Naive thymus-derived CD4-positive, alpha-beta T cell (primary cell): ENCODE measurements at places on chromosomes 4 and X. TPM values are rescaled to one million over a fixed set of nuclear protein-coding genes. Genes with fewer than 3 reads are reported as not detected.

CFP gene
- total RNA-seq, result 24.8 and 32.8 TPM in 2 replicates

- peak overlapping the region; percentile 48 for H3K27ac ChIP-seq
- peak overlapping the region; percentile 19 for H3K4me3 ChIP-seq
- peak; percentile 68 for DNase-seq
- no peaks in the 10 kb centered on the region for H3K36me3 ChIP-seq
- H3K27me3 ChIP-seq, result no peaks in the 10 kb centered on the region
- peaks cover 32% of the 10 kb centered on the region for H3K4me1 ChIP-seq
Observed at GRCh38 chr4:121189326-121190215, 25.4 kb upstream of the TNIP3 start.

PRR32 gene
- total RNA-seq, result not detected

- DNase-seq, result no peak
- no peaks in the 10 kb centered on the region for H3K4me1 ChIP-seq
- no peak overlapping the region for H3K27ac ChIP-seq
- H3K27me3 ChIP-seq, result no peaks in the 10 kb centered on the region
- H3K4me3 ChIP-seq, result no peak overlapping the region
Observed at GRCh38 chrX:15321447-15321846, 6.0 kb upstream of the ASB11 start.

- H3K27ac ChIP-seq, result no peak overlapping the region
- H3K4me3 ChIP-seq, result no peak overlapping the region
- no peak for DNase-seq
- H3K4me1 ChIP-seq, result no peaks in the 10 kb centered on the region
- H3K27me3 ChIP-seq, result no peaks in the 10 kb centered on the region
- H3K36me3 ChIP-seq, result no peaks in the 10 kb centered on the region
Observed at GRCh38 chrX:97672608-97673007, 788.9 kb downstream of the RPA4 start.

GRCh38 chrX:153917869-153918268 is 8.2 kb downstream of the ARHGAP4 start:
- H3K36me3 ChIP-seq, result no peaks in the 10 kb centered on the region
- H3K4me1 ChIP-seq, result peaks cover 9% of the 10 kb centered on the region
- no peaks in the 10 kb centered on the region for H3K27me3 ChIP-seq
- H3K27ac ChIP-seq, result no peak overlapping the region

DNA sequence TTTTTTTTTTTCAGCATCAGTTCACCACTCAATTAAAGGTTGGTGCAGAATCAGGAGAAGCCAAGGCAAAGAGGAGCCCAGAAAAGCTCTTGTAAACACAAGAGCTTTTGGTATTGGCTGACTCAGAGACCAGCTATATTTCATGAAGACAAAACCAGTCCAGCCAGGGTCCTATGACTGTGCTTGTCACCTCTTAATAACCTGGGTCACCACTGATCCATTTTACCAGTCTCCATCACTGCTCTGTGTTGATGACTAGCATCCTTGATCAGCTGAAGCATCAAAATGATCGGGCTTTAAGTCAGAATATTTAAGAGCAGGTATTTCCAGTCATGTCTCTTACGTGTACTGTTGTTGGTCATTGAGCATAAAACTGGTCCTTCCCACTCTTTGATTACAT is 237.9 kb downstream of the PACRGL start:
- H3K4me3 ChIP-seq, result no peak overlapping the region
- H3K27me3 ChIP-seq, result no peaks in the 10 kb centered on the region
- DNase-seq, result no peak
- no peak overlapping the region for H3K27ac ChIP-seq
- no peaks in the 10 kb centered on the region for H3K36me3 ChIP-seq

DNA sequence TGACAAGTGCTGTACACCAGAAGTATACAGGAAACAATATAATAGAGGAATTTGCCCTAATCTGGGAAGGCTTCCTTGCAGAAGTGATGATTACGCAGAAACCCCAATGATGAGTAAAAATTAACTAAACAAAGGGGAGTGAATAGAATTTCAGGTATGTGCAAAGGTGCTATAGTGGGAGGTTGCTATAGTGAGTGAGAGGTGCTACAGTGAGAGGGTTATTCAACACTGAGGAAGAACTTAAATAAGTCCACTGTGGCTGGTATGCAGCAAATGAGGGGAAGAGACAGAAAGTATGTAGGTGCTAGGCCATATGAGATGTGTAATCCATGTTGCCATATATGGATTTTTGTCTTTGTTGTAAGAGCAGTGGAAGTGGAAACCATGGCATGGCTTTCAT is 69.5 kb downstream of the TRIM2 start:
- no peak for DNase-seq
- no peaks in the 10 kb centered on the region for H3K27me3 ChIP-seq
- H3K4me3 ChIP-seq, result no peak overlapping the region
- H3K27ac ChIP-seq, result no peak overlapping the region
- no peaks in the 10 kb centered on the region for H3K4me1 ChIP-seq

DNA sequence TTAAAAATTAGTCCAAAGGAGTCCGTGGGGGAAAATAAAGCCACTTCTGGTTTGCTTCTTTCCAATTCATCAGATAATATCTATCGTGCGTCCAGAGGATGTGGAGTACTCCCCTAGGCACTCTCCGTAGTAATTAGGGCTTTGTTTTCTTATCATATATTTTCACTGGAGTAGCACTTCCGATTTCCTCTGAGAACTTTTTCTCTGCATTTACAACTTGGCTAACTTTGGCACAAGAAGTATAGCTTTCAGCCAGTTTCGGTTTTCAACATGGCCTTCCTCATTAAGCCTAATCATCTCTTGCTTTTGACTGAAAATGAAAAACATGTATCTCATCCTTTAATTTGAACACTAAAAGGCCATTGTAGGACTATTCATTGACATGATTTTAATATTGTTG is 80.5 kb downstream of the CASP3 start:
- H3K27ac ChIP-seq, result no peak overlapping the region
- H3K36me3 ChIP-seq, result no peaks in the 10 kb centered on the region
- H3K27me3 ChIP-seq, result no peaks in the 10 kb centered on the region
- H3K4me3 ChIP-seq, result no peak overlapping the region
- H3K4me1 ChIP-seq, result no peaks in the 10 kb centered on the region

DNA sequence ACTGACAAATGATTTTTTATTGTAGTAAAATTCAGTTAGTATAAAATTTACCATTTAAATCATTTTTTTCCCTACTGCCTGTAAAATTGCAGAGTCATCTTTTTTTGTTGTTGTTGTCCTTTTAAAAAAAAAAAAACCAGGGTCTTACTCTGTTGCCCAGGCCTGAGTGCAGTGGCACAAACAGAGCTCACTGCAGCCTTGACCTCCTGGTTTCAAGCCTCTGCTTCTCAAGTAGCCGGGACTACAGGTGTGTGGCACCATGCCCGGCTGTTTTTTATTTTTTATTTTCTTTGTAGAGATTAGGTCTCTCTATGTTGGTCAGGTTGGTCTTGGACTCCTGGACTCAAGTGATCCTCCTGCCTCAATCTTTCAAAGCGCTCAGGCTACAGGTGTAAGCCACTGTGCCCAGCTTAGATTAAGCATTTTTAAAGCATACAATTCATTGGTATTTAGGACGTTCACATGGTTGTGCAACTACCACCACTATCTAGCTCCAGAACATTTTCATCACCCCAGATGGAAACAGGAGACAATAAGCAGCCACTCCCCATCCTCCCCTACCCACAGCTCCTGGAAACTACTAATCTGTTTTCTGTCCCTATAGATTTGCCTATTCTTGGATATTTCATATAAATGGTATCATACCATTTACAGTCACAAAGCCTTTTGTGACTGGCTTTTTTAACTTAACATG is 59.7 kb upstream of the PGRMC2 start:
- no peaks in the 10 kb centered on the region for H3K27me3 ChIP-seq
- H3K36me3 ChIP-seq, result no peaks in the 10 kb centered on the region
- H3K27ac ChIP-seq, result no peak overlapping the region
- no peaks in the 10 kb centered on the region for H3K4me1 ChIP-seq
- DNase-seq, result no peak

GRCh38 chr4:125388613-125389012 is 73.9 kb downstream of the FAT4 start:
- no peak overlapping the region for H3K27ac ChIP-seq
- no peak overlapping the region for H3K4me3 ChIP-seq
- no peak for DNase-seq
- H3K36me3 ChIP-seq, result no peaks in the 10 kb centered on the region
- no peaks in the 10 kb centered on the region for H3K4me1 ChIP-seq

- no peaks in the 10 kb centered on the region for H3K27me3 ChIP-seq
- no peaks in the 10 kb centered on the region for H3K36me3 ChIP-seq
- no peak overlapping the region for H3K4me3 ChIP-seq
- no peak overlapping the region for H3K27ac ChIP-seq
- DNase-seq, result no peak
Observed at GRCh38 chr4:124415146-124415545, 297.4 kb downstream of the ANKRD50 start.

GABRE gene
- not detected for total RNA-seq

GRCh38 chr4:184165291-184165690 is 52.4 kb downstream of the ENPP6 start:
- no peaks in the 10 kb centered on the region for H3K36me3 ChIP-seq
- DNase-seq, result no peak
- H3K27me3 ChIP-seq, result peaks cover 3% of the 10 kb centered on the region
- no peak overlapping the region for H3K27ac ChIP-seq
- no peaks in the 10 kb centered on the region for H3K4me1 ChIP-seq
- H3K4me3 ChIP-seq, result no peak overlapping the region

DNA sequence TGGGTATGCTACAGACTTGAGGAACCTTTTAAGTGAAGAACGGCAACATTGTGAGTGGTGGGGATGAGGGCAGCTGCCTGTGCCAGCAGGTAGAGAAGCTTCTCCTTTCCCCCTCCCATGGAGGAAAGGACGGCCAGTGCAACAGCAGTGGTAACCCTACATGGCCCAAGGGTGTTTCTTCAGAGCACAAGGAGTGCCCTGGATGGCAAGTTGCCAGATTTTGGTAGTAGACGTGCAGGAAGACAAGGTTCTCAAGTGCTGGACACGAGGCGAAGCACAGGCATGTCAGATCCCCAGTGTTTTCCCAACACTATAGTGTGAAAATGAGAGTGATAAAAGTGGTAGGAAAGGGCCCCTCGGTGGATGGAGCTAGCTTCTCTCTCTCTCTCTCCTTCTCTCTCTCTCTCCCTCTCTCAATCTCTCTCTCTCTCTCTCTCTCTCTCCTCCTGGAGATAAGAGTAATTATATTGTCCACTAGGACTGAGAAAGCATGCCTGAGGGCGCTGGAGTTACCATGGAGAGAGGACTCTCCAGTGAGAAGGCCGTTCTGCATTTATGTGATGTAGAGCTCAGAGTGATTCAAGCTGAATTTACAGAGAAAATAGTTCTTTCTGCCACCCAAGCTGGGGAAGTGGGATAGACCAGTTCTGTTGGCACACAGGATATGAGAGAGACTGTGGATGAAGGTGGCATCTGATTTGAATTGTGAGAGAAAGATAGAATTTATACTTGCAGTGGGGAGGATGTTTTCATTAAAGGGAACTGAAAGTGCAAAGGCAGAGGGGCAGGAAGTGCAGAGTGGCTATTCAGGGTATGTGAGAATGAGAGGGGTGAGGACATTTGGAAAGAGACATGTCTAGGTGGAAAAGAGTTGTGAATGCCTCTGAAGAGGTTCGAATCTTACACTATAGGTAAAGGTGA is 25.7 kb upstream of the TRPC3 start:
- peak; percentile 23 for DNase-seq
- no peaks in the 10 kb centered on the region for H3K36me3 ChIP-seq
- peaks cover 7% of the 10 kb centered on the region for H3K4me1 ChIP-seq
- H3K4me3 ChIP-seq, result no peak overlapping the region

LRCH2 gene
- not detected for total RNA-seq

- H3K27ac ChIP-seq, result no peak overlapping the region
- DNase-seq, result no peak
- H3K27me3 ChIP-seq, result no peaks in the 10 kb centered on the region
- H3K4me3 ChIP-seq, result no peak overlapping the region
- no peaks in the 10 kb centered on the region for H3K36me3 ChIP-seq
Observed at GRCh38 chrX:66014556-66014955, 25.3 kb downstream of the VSIG4 start.

DNA sequence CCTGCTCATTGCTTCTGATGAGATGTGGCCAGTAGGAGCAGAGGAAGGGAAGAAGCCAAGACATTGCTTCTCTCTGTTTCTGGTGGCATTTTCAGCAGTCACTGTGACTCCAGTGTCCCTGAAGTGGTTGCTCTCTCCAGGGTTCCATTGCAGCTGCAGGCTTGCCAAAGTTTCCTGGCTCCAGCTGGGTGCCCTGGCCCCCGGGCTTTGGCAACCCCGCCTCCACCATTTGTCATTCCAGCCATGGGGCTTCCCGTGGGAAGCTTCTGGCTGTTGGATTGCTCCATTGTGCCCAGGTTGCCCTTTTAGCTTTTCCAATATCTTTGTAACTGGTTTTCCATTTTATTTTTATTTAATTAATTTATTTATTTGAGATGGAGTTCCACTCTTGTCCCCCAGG is 12.7 kb downstream of the FGFBP1 start:
- no peak for DNase-seq
- no peaks in the 10 kb centered on the region for H3K36me3 ChIP-seq
- H3K27me3 ChIP-seq, result no peaks in the 10 kb centered on the region
- H3K27ac ChIP-seq, result no peak overlapping the region
- H3K4me3 ChIP-seq, result no peak overlapping the region
- H3K4me1 ChIP-seq, result no peaks in the 10 kb centered on the region

- H3K4me3 ChIP-seq, result no peak overlapping the region
- H3K4me1 ChIP-seq, result no peaks in the 10 kb centered on the region
- H3K27ac ChIP-seq, result no peak overlapping the region
- H3K27me3 ChIP-seq, result no peaks in the 10 kb centered on the region
- no peaks in the 10 kb centered on the region for H3K36me3 ChIP-seq
Observed at GRCh38 chrX:7235071-7235470, 87.1 kb upstream of the PUDP start.

KLB gene
- total RNA-seq, result not detected in 2 replicates
